ENCODE measurements at places on chromosomes 4 and X. TPM values are rescaled to one million over a fixed set of nuclear protein-coding genes. Genes with fewer than 3 reads are reported as not detected.

- no peak for DNase-seq
Observed at GRCh38 chrX:103722505-103722904, 11.8 kb downstream of the TMEM31 start.

- no peak for DNase-seq
Observed at GRCh38 chr4:173124209-173124865, 44.3 kb upstream of the GALNT7 start.

DNA sequence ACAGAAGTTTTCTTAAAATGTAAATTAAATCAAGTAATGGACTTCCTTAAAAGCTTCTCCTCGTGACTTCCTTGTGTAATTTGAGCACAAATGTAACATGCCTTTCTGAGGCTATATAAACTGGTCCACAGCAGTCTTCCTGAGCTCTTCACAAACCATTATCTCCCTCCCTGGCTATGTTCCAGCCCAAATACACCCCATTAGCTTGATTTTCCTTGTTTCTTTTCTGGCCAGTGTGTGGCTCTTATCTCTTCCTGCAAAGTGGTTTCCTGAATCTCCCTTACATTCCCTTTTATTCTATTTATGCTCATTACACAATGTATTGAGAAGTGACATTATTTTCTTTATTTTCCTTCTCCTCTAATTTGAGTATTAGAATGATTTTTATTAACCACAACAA is 1085.3 kb upstream of the PCDH10 start:
- DNase-seq, result no peak

Gene CFI
- 0.26 TPM for total RNA-seq

Measured in SK-MEL-5 (cell line).